ENCODE measurements at places on chromosomes 6 and 20.

DNA sequence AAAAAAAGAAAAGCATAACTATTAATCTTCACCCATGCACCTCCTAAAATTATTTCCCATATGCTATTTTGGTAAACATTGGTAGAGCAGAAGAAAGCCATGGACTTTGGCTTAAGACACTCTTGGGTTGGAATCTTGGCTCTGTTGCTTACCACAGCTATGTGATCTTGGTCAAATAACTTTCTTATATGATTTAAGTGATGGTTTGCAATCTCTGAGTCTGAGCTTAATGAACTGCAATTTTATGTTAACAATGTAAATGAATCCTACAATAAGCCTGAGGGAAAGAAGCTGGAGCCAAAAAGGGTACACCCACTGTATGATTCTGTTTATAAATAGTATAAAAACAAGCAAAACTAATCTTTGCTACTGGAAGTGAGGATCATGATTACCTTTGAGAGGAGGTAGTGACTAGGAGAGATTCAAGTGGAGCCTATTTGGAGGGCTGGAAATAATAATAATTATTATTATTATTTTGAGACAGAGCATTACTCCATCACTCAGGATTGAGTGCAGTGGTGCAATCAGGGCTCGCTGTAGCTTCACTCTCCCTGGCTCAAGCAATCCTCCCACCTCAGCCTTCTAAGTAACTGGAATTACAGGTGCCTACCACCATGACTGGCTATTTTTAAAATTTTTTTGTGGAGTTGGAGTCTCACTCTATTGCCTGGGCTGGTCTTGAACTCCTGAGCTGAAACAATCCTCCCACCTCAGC, 34.5 kb downstream of the ABRACL start:
- no peaks in the 10 kb centered on the region for H3K27me3 ChIP-seq
- no peaks in the 10 kb centered on the region for H3K4me1 ChIP-seq
- no peak overlapping the region for H3K4me3 ChIP-seq
- DNase-seq, result no peak
- H3K27ac ChIP-seq, result no peak overlapping the region

- DNase-seq, result no peak
- H3K36me3 ChIP-seq, result no peaks in the 10 kb centered on the region
- no peak overlapping the region for H3K27ac ChIP-seq
- no peaks in the 10 kb centered on the region for H3K27me3 ChIP-seq
- H3K4me3 ChIP-seq, result no peak overlapping the region
These were observed 102.7 kb downstream of the FOXC1 start for GRCh38 chr6:1712451-1712850.

DNA sequence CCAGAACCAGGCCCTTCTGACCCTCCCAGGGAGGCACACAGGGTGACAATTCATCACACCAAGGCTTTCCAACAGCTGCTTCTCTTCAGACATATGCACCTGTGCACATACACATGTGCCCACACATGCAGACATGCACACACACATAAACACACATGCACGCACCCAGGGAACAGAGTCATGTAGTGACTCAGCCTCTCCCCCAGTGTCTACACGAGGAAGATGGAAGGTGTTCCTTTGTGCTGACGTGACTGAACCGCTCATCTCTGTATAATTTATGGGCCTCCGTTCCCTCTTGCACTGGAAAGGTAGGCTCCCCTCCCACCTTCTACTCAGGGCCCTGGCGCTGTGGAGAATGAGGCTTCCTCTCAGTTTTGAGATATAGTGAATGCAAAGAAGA, 23.8 kb upstream of the PLEKHG1 start:
- H3K4me3 ChIP-seq, result no peak overlapping the region
- DNase-seq, result no peak
- no peak overlapping the region for H3K27ac ChIP-seq
- no peaks in the 10 kb centered on the region for H3K4me1 ChIP-seq
- H3K36me3 ChIP-seq, result no peaks in the 10 kb centered on the region

DNA sequence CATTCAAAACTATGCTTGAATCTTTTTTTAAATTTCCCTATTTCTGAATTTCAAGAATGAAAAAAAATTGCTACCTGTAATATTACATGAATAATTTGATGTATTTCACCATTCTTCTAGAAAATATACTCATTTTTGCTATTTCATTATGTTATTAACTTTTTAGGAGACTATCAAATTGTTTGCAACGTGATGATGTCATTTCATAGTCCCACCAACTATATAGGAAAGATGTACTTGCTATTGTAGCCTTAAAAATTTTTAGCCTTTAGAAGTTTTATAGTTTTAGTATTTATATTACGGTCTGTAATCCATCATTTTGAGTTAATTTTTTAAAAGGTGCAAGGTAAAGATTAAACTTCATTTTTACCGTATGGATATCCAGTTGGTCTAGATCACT, 81.4 kb upstream of the AHI1 start:
- no peak for DNase-seq
- no peaks in the 10 kb centered on the region for H3K36me3 ChIP-seq
- H3K27ac ChIP-seq, result no peak overlapping the region
- H3K4me3 ChIP-seq, result no peak overlapping the region
